ENCODE measurements at places on chromosomes 4 and X.

DNA sequence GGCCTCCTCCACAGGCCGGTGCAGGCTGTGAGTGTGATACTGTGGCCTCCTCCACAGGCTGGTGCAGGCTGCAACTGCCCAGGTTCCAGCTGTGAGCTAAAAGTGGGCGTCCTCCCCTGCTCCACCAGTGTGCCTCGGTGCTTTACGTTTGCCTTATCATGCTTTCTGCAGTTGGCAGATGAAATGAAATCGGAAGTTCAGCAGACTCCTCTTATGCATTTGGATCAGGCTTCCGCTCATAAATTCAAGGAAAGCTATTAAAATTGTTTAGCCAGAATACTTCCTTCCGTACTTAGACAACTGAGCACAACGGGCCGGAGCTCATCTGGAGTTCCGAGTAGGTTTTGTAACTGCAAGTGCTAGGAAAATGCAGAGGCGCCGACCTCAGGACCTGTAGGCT is 12.0 kb downstream of the CYP4V2 start:
- DNase-seq = no peak

DNA sequence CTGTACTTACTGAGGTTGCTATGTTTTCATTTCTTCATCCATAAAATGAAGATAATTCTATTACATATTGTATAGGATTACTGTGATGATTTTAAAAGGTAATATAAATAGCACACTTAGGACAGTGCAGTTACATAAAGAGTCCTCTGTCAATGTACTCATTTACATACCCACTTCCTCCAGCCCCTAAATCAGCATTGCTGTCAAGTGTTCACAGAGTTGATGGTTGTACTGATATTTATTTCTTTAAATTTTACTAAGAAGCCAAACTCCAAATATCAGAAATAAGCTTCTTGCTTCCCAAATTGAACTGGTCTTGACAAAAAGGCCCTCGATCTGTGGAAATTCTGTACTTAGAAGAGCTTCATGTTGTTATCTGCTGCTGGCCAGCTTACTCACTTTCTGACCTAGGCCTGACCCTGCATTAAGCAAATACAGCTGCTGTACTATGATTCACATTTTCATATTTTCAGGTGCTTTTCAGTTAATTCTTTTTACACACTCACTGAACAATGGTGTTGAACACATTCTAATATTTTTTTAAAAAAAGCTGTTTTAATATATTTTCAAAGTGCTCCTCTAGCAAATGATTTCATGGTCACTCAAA is 259.6 kb downstream of the UNC5C start:
- peak; percentile 12 for DNase-seq

DNA sequence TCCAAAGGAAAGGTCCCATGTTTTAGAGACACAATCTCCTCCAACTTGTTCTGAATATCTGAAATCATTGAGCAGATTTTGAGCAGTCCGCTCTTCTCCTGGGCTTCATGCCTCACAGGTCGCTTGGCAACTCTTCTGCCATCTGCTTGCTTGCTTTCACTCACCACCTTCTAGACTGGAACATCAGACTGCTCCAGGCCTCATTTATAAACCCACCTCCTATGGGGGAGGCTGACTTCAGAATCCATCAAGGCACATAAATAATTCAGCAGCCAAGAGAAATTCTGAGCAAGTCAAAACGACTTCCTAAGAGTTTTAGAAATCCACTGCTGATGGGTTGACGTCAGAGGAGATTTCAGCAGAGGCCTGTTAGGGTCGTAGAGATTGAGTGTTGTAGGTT is 64.1 kb downstream of the FAM184B start:
- DNase-seq = no peak

- peak; percentile 59 for DNase-seq
Measured at GRCh38 chr4:145867406-145867805, 71.2 kb downstream of the ZNF827 start.

- peak; percentile 56 for DNase-seq
Measured at GRCh38 chrX:9865804-9866472, 79.7 kb downstream of the SHROOM2 start.

GRCh38 chr4:8538076-8538702 is 42.0 kb upstream of the GPR78 start:
- DNase-seq = no peak

- no peak for DNase-seq
Measured at GRCh38 chr4:158067646-158068045, 105.2 kb downstream of the GASK1B start.

DNA sequence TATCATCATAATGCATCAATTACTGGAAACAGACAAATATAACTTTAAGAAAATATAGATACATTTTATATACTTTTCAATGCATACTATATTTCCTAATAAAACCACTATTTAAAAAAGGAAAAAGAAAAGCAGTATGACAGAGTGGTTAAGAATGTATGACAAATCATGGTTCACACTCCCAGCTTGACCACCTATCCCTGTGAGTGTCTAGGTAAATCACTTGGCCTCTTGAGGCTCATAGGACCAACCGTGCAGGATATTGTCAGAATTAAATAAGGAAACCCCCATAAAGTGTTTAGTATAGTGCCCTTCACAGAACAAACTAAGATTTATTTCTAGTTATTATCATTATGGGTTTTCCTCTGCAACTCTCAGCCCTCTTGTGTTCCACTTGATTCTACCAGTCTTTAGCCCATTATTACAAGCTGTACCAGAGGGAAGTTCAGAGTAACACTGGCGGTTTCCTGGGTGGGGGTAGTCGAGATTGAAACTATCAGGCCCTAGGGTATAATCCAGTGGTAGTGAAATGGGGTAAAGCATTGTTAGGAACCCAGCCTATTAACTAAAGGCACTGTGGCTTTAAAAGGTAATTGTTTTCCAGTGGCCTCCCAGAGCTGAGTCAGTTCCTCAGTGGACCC is 55.5 kb upstream of the PAK3 start:
- peak; percentile 86 for DNase-seq

GRCh38 chr4:163500586-163500985 is 6.1 kb downstream of the TMA16 start:
- no peak for DNase-seq
